Fibroblast of skin of right quadriceps (primary cell): ENCODE measurements at places on chromosomes 1 and 21.

- peak; percentile 6 for DNase-seq
These were observed 129.6 kb downstream of the USH2A start for GRCh38 chr1:216293683-216294082.

GRCh38 chr1:178490967-178491366 lies 5.8 kb downstream of the CLEC20A start:
- DNase-seq: no peak

DNA sequence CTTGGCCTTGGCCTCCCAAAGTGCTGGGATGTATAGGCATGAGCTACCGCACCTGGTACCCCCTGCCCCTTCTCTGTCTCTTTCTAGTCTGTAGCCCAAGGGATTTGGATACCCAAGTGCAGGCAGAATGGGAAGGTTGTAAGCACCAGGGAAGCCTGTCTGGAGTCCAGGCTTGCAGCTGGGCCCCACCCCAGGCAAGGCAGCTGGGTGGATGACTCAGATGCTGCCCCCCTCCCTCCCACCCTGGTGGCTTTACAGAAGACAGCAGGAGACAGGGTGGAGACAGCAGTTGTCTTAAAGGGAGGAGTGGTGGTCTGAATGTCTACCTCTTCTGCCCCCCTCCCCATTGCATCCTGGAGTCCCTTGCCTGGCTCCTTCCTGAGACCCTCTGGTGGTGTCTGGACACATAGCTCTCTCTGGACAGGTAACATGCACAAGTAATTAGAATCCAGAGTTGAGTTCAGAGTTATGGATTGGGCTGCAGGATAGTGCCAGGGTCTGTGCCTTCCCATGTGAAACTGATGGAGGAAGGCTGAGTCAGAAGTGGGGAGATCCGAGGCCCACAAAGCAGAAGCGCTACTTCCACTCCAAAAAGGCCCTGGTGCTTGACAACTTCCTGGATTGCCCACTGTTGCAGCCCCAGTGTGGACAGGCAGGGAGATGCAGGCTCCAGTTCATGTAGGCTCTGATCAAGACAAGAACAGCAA lies 5.1 kb downstream of the LMNA start:
- peak; percentile 73 for DNase-seq

DNA sequence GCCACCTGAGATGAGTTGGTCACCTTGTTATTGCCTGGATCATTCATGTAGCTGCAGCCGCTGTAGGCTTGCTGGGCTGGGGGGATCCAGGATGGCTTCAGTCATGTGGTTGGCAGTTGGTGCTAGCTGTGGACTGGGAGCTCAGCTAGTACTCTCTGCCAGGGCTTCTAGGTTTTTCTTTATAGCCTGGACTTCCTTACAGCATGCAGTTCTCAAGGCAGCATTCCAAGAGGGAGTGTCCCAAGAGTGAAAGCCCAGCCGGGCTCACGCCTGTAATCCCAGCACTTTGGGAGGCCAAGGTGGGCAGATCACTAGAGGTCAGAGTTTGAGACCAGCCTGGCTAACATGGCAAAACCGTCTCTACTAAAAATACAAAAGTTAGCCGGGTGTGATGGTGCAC lies 23.7 kb upstream of the ACTL8 start:
- no peak for DNase-seq

- no peak for DNase-seq
These were observed 186.8 kb upstream of the C1orf174 start for GRCh38 chr1:4086921-4087320.

GRCh38 chr1:212664409-212665199 lies 35.0 kb downstream of the BATF3 start:
- DNase-seq: no peak

GRCh38 chr1:51624855-51625254 lies 8.0 kb downstream of the OSBPL9 start:
- no peak for DNase-seq

DNA sequence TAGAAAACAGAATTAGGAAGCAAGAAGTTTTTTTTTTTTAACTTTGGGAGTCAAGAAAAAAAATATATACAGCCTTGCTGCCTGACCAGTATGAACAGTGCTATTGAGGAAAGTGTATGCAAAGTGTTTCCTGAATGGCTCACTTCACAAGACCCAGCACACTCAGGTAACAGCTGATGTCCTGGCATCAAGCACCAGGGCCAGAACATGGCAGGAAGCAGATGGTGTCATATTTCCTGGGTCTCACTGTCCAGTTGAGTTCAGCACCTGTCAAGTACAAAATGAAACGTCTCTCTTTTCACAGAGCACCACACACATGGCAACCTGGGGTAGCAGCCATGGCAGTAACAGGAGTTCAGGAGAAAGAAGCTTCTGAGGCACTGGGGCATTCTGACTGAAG lies 372.3 kb downstream of the TTLL7 start:
- no peak for DNase-seq

- DNase-seq: no peak
These were observed 2.5 kb upstream of the LINGO4 start for GRCh38 chr1:151807766-151808165.

DNA sequence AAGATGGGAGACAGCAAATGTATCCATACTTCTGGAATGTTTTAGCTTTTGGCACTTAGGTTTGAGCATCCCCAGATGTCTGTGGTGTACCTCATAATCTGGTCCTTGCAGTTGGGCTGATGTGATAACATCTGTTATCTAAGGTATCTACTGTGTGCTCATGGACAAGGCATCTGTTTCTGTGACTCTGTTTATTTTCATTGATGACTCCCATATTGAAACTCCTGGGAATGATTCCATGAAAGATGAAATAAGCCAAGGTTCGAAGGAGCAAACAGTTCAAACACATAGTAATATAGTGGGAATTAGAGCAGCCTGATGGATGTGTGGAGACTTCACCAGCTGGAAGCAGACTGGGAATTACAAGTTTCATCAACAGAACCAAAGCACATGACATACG lies 20.7 kb upstream of the TRIM45 start:
- DNase-seq: peak; percentile 89

GRCh38 chr21:16424331-16424751 lies 694.6 kb downstream of the USP25 start:
- DNase-seq: no peak

DNA sequence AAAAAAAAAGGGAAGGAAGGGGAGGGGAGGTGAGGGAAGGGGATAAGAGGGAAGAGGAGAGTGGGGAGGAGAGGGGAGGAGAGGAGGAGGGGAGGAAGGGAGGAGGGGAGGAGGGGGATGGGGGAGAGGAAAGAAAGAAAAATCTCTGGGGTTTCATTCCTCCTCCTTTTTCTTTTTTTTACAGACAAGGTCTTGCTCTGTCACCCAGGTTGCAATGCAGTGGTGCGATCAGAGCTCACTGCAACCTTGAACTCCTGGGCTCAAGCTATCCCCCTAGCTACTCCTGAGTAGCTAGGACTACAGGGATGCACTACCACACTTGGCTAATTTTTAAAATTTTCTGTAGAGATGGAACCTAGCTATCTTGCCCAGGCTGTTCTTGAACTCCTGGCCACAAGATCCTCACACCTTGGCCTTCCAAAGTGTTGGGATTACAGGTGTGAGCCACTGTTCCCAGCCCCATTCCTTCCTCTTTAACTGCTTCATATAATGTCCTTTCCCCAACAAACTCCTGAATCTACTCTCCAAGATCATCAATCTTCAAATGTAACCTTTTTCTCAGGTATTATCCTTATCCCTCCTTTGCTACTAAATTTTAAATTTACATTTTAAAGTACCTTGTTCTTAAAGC lies 23.2 kb downstream of the GON4L start:
- no peak for DNase-seq

- no peak for DNase-seq
These were observed 204.3 kb downstream of the FGGY start for GRCh38 chr1:59500950-59501742.

DNA sequence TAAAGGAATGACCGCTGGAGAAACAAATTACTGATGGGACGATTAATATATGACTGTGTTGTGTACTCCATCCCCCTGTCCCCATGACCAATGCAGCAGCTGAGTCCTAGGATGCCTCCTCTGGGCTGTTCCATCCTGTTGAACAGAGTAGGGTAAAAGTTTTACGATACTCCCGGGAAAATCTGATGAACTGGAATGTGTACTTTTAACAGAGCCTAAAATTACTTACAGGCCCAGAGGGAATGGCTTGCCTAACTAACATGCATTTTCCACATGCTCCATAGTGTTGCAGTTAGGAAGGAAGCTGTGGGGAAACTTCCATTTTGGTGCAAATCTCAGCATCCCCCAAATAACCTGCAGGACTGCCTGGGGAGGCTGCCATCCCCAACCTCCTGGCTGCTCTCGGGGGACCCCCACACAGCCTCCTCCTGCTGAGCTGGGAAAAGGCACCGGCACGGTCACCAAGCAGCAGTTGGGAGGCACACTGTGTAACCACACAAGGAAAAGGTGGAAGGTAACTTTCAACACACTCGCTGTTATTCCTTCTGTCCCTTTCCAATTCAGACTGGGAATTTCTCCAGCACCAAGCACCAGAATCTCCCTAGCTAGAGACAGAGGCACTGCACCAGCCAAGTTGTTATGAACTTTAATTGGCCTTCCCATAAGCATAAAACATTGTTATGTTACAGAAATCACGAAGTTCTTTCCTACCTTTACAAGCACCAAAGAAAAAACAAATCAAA lies 97.2 kb downstream of the BCAR3 start:
- DNase-seq: peak; percentile 77

DNA sequence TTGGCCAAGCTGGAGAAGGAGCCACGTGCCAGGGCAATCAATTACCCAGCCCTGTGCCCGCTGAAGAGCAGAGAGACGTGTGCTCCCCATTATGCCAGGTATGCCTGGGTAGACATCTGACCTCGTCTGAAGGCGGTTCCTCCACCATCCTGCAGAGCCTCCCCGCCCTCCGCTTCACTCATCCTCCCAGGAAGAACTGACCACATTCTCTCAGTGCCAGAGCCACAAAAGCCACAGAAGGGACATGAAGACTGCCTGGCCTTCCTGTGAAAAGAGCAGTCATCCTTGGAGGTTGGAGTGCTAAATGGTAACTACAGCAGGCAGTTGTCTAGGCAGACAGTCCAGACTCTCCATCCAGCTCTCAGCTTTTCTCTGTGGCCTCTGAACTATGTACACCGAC lies 12.0 kb downstream of the SYT2 start:
- DNase-seq: no peak

- DNase-seq: peak; percentile 61
These were observed 37.4 kb downstream of the VANGL1 start for GRCh38 chr1:115679141-115679611.

GRCh38 chr1:184567637-184568036 lies 180.8 kb downstream of the C1orf21 start:
- DNase-seq: peak; percentile 61

DNA sequence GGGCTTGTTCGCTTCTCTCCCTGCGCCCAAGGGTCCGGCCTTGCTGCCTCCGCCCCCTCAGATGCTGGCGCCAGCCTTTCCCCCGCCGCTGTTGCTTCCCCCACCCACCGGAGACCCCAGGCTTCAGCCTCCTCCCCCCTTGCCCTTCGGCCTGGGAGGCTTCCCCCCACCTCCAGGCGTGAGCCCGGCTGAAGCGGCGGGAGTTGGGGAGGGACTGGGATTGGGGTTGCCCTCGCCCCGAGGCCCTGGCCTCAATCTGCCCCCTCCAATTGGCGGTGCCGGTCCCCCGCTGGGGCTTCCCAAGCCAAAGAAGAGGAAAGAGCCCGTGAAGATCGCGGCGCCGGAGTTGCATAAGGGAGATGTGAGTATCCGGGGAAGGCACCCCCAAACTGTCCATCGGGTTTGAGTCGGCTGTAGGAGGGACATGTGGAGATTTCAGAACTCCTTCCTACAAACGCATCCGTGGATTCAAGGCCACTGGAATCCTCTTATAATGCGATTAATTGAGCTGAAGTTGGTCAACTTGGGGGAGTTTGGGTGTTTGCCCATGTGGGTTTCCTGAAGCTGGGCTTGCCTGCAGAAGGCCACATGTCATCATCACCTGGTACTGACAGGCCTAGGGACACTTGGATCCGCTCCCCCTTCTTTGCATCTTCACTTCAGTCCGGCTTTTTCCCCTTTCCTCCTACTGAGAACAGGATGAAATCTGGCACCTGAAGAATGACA lies 707 bp downstream of the PRCC start:
- DNase-seq: no peak

- DNase-seq: no peak
These were observed 57.9 kb downstream of the EPRS1 start for GRCh38 chr1:219988387-219988786.

DNA sequence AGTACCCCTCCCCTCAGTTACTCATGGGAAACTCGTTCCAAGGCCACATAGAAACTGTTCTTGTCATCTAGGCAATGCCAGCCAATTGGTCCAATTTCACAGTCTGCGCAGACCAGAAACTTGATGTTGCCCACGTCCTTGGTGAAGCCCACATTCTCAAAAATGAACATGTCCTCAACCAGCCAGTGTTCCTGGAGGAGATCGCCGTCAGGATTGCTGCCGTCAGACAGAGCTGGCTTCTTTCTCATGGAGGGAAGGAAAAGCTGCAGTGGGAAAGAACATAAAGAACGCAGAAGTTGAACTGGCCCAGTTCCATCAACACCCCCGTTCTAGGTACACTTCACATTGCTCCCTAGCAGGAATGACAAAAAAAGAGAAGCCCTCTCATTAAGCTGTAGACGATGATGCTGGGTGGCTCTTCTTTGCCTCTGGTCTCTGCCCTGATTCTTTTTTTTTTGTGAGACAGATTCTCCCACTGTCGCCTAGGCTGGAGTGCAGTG lies 7.9 kb downstream of the RABIF start:
- DNase-seq: no peak

DNA sequence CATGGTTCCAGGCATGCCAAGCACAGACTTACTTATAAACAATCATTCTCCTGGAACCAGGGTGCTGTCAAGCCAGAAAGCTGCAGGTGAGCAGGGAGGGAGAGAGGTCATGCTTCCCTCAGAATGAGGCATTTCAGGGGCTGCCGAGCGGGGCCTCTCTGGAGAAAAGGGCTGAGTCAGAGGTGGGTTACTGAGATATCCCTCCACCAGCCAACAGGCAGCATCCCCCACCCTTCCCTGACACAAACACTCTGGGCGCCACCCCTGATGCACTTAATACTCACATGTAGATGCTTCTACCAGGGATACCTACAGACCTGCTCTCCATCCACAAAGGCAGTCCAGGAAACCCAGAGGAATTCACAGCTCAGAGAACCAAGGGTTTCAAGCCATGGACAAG lies 13.1 kb downstream of the STK40 start:
- DNase-seq: peak; percentile 22

GRCh38 chr1:37159102-37159501 lies 124.8 kb upstream of the GRIK3 start:
- no peak for DNase-seq

DNA sequence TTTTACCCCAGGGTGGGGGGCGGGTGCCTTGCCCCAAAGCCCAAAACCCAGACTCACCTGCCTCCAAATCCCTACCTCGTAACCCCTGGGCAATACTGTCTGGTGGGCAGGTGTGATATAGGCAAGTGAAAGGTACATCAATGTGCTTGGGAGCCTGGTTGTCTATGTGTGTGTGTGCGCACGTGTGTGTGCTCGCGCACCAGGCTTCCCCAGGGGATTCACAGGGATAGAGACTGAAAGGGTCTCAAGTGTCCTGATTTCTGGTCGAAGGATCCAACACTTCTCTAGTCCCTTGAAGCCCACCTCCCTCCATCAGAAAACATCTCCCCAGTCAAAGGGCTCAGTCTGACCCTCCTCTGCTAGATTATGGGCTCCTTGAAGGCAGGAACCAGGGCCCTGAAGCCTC lies 28.9 kb upstream of the EPB41 start:
- DNase-seq: no peak

GRCh38 chr1:153506831-153507413 lies 28.9 kb downstream of the S100A6 start:
- DNase-seq: peak; percentile 87
